NCI-H2081 (cell line): ENCODE measurements at places on chromosomes 5 and 9.

DNA sequence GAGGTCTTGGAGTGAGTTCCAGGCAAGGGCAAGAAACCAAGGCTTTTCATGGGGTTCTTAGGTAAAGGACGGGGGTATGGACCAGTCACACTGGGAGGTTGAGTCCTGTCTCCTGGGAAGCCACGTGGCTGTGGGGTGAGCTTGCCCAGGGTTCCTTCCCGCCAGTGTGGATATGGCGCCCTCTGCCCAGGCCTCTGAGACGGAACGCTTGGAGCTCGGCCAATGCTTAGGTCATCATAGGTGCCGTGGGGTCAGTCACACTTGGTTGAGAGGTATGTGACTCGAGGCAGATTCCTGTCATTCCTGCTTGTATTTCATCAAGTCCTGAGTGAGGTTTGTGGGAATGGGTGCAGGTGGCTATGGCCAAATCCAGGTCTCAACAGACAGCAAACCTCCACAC lies 46.2 kb downstream of the TENT4A start:
- no peak for DNase-seq

- no peak for DNase-seq
Observed at GRCh38 chr9:6667080-6667479, 21.6 kb upstream of the GLDC start.

GRCh38 chr9:90836411-90837080 lies 34.9 kb downstream of the SYK start:
- no peak for DNase-seq

DNA sequence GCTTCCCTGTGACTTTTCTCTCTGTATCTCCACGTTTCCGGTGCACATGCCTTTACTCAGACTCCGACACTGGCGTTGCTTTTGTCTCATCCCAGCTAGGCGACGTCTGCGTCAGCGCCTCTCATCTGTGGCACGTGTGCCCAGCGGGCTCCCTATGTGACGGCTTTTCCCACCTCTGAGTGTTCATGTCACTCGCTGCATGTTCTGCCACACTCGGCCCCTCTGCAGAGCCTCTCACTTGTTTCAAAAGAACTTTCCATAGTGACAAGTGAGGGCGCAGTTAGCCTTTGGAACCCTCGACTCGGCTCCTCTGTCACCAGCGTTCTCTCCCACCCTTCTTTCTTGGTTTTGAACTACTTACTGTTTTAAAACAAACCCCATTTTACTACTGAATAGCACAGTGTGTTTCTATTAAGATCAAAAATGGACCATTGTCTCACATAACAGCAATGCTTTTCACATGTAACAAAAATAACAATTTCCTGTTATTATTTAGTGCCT lies 113.4 kb upstream of the CACNA1B start:
- DNase-seq = no peak

DNA sequence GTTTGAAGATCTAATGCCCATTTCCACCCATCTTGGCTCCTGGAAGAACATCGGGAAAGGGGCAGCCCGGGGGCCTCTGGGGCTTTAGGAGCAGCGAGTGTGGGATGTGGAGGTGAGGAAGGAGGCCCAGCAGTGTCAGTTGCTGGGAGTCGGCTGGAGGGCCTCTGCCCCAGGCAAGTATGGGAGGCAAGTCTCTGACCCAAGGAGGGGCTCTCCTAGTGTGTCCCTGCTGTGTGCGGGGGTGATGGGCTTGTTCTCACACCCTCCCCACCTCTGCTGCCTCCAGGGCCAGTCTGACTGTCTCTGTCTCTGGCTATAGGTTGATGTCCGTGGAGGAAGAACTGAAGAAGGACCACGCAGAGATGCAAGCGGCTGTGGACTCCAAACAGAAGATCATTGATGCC lies 129.7 kb downstream of the DAB2IP start:
- no peak for DNase-seq

GRCh38 chr9:34219421-34219820 lies 40.6 kb downstream of the UBAP1 start:
- no peak for DNase-seq

GRCh38 chr5:125045646-125046045 lies 299.2 kb upstream of the ZNF608 start:
- DNase-seq = no peak

DNA sequence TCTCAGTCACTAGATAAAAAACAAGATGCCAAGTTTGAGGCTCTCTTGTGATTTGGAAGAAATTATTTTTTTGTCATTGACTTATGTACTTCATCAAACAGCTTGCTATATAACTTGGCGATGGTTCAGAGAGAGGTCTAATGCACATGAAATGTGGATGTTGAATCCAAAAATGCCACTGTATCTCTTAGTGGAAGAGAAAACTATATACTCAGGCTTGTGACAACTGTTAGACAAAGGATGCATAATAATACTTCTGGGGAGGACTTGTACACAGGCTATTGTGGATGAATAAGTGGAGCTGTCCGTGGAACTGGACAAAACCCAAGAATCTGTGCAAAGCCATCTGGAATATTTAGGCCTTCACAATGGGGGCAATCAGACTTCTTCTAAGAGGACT lies 162.9 kb upstream of the NMUR2 start:
- DNase-seq = no peak

DNA sequence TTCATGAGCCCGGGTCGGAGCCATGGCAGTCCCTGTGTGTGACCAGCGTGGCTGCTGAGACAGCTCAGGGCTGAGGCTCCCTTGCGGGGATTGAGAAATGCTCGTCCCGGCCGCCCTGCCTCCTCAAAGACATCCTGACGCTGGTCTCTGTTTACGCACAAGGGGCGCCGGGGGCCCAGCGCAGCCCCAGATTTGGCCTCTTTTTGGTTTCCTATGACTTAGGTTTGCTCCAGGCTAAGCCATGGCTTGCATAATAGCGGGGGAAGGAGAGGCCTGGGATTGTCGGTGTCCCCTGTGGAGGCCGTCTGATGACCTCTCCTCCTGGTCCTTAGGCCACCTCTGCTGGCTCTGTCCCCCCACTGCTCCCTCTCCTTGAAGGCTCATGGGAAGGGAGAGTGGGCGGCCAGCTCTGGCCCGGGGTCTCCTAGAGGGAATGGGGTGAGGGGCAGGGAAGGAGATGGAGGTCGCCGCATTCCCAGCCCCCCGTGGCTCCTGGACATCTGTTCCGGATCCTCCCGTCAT lies 3.5 kb downstream of the LAMC3 start:
- DNase-seq = no peak

- no peak for DNase-seq
Observed at GRCh38 chr9:126665644-126666035, 51.9 kb downstream of the LMX1B start.

DNA sequence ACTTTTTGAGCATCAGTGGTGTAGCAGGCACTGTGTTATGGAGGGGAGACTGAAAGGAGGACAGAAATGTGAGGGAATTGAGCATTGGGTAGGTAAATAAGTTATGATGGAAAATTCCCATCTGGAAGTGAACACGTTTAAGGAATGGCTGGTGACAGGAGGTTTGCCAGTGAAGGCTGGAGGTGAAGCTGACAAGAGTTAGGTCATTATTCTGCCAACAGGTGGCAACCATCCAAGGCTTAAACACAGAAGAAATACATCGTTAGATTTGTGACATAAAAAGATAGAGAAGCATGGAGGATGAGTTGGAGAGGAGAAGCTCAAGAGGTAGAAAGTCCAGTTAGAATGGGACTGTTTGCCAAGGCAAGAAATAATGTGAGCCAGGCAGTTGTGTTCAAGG lies 455.3 kb upstream of the SGCD start:
- DNase-seq = no peak

DNA sequence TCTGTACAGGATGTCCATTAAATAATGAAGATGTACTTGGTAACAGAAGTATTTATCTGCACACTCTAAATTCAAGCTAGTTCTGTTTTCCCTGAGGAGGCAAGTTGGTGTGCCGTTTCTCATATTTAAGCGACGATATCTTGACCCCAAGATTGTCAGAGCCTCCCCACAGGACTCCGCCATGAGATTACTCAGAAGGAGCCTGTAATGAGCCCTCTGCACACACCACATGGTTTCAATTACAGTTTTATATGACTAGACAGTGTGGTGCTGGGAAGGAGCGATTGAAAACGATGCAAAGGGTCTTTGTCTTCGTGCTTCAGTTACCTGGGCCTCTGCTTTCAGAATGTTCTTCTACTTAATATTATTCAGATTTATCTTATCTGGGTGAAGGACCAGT lies 840.4 kb upstream of the WWC1 start:
- no peak for DNase-seq

DNA sequence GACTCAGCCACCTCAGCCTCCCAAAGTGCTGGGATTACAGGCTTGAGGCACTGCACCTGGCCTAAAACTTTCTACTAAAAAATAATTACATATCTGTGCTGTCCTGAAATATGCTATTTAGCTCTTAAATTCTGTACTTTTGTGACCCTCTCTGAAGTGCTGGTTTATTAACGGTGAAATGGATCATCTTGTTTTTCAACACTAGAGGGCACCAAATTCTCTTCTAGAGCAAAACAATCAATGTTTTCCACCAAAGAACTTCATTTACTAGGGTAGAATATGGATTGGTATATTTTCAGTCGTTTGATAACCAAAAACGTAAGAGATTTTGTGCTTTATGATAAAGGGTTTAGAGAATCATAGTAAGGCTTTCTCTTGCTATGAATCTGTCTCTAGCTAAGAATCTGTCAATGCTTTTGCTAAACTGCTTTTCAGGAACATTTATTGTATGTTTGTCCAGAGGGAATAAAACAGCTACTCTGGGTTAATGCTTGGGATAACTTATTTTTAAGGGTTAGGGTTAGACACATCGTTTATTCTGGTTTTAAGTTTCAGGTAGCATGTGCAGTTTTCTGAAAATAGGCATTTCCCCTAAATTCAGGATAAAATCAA lies 63.6 kb downstream of the RNF180 start:
- peak; percentile 7 for DNase-seq

GRCh38 chr9:136686534-136686793 lies 793 bp downstream of the AGPAT2 start:
- DNase-seq = no peak

GRCh38 chr9:117656002-117656401 lies 48.2 kb upstream of the TLR4 start:
- DNase-seq = no peak

- no peak for DNase-seq
Observed at GRCh38 chr5:127612441-127613141, 36.3 kb upstream of the CTXN3 start.

GRCh38 chr5:163498886-163499285 lies 6.5 kb upstream of the MAT2B start:
- no peak for DNase-seq

GRCh38 chr9:108086624-108087023 lies 597.1 kb upstream of the KLF4 start:
- no peak for DNase-seq

DNA sequence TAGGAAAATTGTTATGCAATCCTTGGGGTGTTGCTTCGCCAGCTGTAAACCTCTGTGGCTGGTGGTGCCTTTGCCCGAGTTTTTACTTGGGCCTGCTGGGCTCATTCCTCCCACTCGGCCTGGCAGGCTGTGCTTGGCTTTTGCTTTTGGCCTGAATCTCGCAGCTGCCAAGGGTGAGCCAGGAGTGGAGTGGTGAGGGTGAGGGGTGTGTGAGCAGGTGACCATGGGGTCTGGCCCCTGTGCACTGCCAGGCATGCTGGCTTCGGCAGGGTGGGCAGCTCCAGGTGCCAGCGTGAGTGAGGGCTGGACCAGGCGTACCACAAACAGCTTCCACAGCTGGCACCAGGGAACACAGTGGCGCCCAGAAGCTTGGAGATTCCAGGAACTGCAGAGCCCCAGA lies 12.6 kb upstream of the DHFR start:
- no peak for DNase-seq
